ENCODE measurements at places on chromosomes 5 and 9. TPM values are rescaled to one million over a fixed set of nuclear protein-coding genes. Genes with fewer than 3 reads are reported as not detected.

GRCh38 chr9:37486256-37486615 lies 488 bp downstream of the POLR1E start:
- no peak for DNase-seq

DNA sequence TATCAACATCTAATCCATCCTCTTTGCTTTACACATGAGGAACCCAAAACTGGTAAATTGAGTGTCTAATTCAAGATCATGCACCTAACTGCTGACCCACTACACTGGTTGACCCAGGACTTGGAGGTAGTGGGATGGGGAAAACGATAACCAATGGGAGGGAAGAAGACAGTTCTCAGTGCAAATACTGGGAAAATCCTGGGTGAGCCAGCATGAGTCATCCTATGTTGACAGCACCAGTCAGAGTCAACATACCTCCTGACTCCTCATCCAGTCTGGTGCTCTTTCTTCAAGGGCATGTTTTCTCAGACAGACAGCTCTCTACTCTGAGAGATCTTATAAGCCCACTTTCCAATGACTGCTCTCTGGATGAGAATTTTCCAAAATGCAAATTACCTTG lies 232.8 kb upstream of the PTGER4 start:
- DNase-seq: peak; percentile 94

DNA sequence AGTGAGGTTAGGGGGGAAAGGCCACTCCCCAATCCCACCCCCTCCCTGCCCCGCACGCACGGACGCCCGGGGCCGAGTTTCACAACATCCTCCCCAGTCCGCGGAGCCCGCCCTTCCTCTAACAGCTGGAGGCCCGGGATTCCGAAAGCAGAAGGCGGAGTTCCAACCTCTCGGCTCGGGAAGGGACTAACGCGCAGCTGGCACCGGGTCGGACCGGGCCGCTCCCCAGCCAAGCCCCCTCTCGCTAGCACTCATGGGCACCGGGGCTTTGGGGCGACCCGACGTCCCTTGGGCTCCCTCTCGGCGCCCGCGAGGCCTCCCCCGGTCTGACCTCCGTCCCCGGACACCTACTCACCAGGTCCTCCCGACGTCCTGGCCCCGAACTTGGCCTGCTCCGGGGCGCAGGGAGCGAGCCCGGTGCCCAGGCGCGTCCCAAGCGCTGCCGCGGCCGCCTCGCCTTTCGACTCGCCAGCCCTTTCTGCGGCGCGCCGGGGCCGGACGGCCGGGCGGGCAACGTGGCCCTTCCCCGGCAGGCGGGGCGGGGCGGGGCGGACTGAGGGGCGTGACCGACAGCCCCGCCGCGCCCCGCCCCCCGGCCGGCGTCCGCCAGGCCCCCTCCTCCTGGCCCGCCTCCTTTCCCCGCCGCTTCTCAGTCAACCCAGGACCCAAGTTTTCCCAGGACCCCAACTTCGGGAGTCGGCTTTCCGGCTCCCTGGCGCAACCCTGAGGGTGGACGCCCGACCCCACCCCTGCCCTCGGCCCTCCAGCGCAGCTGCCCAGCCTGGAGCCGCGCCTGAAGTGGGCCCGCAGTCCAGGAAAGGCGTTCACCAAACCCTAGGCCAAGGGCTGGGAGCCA lies at the start of gene MGAT1:
MGAT1 (minus strand) TSS at position 482 of the 856 bp plus-strand sequence. CDS start 9,835 bp downstream, outside the sequence.
- no peak for DNase-seq

Gene KCNMB1
- total RNA-seq: not detected

GRCh38 chr9:128473104-128473503 lies 17.3 kb downstream of the ODF2 start:
- DNase-seq: no peak

Gene KIF27
- 2.7 TPM for total RNA-seq
